ENCODE measurements at places on chromosomes 16 and 17.

- no peak for DNase-seq
Measured at GRCh38 chr17:74777901-74778515, 1.9 kb upstream of the NAT9 start.

- no peak for DNase-seq
Measured at GRCh38 chr16:57950382-57950781, 20.5 kb downstream of the CNGB1 start.

- DNase-seq: no peak
Measured at GRCh38 chr17:78669975-78670518, 92.9 kb upstream of the DNAH17 start.

DNA sequence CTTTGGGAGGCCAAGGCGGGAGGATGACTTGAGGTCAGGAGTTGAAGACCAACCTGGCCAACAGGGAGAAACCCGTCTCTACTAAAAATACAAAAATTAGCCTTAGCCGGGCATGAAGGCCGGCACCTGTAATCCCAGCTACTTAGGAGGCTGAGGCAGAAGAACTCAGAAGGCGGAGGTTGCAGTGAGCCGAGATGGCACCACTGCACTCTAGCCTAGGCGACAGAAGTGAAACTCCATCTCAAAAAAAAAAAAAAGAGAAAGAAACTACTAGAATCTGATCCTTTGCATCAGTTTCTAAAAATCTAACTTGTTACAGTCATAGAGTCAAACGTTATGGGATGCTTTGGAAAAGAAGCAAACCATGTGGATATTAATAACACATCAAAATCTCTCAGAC, 1.6 kb upstream of the PECAM1 start:
- DNase-seq: no peak

- DNase-seq: no peak
Measured at GRCh38 chr17:74742153-74742515, 5.1 kb downstream of the RAB37 start.

DNA sequence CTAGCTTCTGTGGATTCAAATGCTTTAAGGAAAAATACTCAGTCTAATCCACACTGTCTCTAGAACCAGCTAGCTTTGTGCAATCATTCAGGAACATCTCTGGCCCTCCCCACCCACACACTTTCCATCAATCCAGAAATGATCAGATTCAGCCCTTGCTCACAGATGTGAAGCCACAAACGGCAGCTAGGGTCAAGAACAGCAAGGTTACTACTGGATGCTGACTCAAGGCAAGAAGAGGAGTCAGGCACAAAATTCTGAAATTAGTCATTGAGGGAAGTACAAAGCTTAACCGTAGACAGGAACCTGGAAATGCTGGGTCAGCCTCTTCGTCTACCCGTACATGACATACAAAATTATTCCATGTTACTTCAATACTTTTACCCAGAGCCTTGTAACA, 174.6 kb downstream of the CDH13 start:
- no peak for DNase-seq

Data from NCI-H187 treated with DMSO at 0.1 percent for 48 hours (cell line).